NCI-H446 treated with DMSO at 0.1 percent for 48 hours (cell line): ENCODE measurements at places on chromosomes 2 and 18.

DNA sequence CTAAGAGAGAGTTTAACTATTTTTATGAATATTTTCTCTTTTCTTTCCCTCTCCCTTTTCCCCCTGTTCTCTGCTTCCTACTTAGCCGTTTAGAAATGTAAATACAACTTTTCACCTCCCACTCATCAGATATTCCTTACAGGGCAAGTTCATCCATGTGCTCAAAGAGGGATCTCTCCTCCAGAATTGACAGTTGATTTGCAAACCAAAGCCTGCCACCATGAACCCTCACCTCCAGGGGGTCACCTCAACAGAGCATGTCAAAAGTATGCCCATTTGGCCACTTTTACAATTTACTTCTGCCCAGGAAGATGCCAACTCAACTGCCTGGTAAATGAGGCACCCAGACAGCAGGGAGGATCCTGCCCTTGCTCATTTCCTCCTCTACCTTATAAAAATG, 149.2 kb upstream of the GYPC start:
- DNase-seq: no peak

DNA sequence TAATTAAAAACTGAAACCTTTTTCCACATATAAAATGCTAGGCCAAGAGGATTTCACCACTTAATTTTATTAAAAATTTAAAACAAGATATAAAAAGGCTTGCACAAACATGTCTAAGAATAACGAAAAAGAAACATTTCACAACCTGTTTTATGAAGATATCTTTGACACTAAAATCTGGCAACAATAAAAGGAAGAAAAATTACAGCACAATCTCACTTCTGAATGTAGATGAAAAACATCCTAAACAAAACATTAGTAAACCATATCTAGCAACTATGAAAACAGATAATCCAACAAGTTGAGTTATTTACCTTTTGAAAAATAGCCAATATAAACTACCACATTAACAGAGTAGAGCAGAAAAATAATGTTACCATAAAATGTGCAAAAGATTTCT, 185.4 kb upstream of the MMADHC start:
- DNase-seq: no peak

DNA sequence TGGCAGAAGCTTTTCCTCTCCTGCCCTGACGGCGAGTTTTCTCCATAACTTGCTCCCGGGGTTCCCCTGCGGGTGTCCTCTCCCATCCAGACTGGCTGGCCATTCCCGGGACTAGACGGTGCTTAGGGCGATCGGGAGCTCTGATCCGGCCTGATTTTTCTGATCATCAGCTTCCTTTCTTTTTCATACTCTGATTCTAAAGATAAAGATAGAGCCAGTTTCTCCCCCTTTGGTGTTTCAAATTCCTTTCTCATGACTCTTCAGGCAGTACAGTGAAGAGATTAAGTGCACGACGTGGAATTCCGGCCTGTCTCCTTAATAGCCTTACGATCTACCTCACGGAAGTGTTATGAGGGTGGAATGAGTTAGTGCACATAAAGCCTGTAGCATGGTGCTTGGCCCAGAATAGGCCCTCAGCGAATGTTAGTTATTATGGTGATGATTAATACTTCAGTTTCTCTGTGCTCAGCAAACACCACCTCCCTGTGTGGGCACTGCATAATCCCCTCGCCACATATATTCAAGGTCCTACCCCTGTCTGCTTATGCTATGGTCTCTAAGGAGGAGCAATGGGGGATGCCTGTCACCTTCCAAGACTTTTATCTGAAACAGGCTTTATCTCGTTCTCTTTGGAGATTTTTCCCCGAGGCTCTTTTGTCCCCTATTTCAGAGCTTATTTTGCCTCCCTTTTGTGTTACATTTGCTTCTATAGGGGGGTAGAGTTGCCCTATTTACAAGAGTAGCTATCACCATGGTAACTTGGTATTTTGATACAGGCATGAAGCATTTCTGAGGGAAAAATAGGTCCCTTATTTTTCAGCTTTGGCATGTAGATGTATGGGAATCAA, 254.8 kb downstream of the CDH2 start:
- no peak for DNase-seq

- no peak for DNase-seq
Observed at GRCh38 chr2:28717339-28717758, 34.3 kb upstream of the PPP1CB start.

- DNase-seq: no peak
Observed at GRCh38 chr2:106537791-106538191, 50.6 kb downstream of the CD8B2 start.

GRCh38 chr2:11257964-11258363, 86.5 kb downstream of the ROCK2 start:
- DNase-seq: no peak

DNA sequence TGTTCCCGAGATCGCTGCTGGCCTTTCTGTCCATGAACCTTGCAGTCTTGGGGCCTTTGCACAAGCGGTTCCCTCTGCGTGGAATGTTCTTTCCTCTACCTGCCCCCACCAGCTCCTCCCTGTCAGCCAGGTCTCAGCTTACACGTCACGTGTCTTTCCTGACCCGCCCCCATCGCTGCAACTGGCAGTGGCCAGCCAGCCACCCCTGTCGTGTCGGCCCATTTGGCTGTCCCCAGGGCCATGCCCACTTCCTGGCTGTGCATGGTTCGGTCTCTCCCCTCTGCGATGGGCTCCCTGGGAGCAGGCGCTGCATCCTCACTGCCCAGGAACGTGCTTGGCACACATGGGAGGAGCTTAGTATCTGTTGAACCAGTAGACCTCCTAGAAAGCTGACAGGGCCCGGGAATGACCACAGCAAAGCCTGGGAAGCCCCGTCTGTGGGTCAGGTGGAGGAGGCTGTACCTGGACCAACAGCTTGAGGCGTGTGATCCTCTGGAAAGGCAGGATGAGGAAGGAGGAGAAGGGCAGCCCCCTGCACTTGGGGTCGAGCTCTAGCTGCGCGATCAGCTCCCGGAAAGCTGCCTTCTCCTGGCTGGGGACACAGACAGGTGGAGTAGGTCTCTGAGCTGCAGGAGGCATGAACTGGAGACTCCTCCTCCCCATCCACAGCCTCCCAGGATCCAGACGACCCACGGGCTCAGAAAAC, 21.0 kb downstream of the SNORC start:
- no peak for DNase-seq

GRCh38 chr2:222738809-222739208, 67.4 kb downstream of the MOGAT1 start:
- DNase-seq: no peak
